Activated naive CD4-positive, alpha-beta T cell treated with anti-CD3 and anti-CD28 coated beads, Interleukin-2, amount 50 U/mL, for 72 hours (primary cell): ENCODE measurements at places on chromosomes 4 and X. TPM values are rescaled to one million over a fixed set of nuclear protein-coding genes. Genes with fewer than 3 reads are reported as not detected.

XKRX gene
- 2.0 TPM for total RNA-seq

SLBP gene
- total RNA-seq: 110 TPM

CXorf65 gene
- total RNA-seq: 7.5 TPM

SLITRK4 gene
- not detected for total RNA-seq

FGD1 gene
- 0.27 TPM for total RNA-seq

HELT gene
- total RNA-seq: not detected

FAM53A gene
- total RNA-seq: 3.0 TPM

CRMP1 gene
- total RNA-seq: not detected

CFAP299 gene
- not detected for total RNA-seq

ASB12 gene
- total RNA-seq: not detected

NAA11 gene
- total RNA-seq: not detected

SPANXD gene
- not detected for total RNA-seq

BTC gene
- total RNA-seq: not detected

JCHAIN gene
- 0.68 TPM for total RNA-seq

RAI2 gene
- total RNA-seq: 0.29 TPM

SEPSECS gene
- total RNA-seq: 10.9 TPM

TIGD4 gene
- not detected for total RNA-seq

AIFM1 gene
- 57.9 TPM for total RNA-seq
